ENCODE measurements at places on chromosomes 6 and 20.

GRCh38 chr6:165597821-165598220, 65.2 kb downstream of the PDE10A start:
- no peak for DNase-seq

DNA sequence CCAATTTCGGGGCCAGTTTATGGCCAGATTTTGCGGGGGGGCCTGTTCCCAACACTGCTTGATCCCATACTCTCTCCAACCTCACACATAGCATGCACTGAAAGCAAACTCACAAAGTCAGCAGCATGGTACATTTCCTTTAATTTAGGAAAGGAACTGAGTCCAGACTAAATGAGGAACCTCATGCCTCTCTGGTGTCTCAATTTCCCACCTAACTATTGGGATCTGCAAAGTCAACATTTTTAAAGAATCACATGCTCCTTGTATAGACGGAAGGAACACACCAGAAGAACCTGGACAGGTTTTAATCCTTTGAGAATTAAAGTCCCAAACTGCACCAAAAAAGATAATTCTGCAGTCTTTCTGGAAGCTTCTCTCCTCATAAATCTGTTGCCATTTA, 33.3 kb downstream of the FAM50B start:
- DNase-seq, result no peak

- no peak for DNase-seq
These were observed 20.5 kb downstream of the MAP7 start for GRCh38 chr6:136529710-136530109.

DNA sequence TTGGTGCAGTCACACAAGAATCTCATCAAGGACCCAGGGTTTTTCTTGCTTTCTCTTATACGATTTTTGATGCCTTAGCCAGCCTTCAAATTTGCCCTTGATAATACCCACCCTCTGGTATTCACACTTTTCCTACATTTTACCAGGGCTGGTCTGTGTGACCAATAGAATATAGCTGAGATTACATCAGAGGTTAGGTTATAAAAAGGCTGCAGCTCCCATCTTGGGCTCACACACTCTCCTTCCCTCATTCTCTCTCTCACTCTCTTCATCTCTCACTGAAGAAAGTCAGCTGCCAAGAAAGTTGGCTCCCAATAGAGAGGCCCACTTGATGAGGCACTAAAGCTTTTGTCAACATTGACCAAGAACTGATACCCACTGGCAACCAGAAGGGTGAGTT, 4.1 kb upstream of the PNPLA1 start:
- no peak for DNase-seq

- DNase-seq, result no peak
These were observed 154.1 kb upstream of the SGK1 start for GRCh38 chr6:134472046-134472445.

DNA sequence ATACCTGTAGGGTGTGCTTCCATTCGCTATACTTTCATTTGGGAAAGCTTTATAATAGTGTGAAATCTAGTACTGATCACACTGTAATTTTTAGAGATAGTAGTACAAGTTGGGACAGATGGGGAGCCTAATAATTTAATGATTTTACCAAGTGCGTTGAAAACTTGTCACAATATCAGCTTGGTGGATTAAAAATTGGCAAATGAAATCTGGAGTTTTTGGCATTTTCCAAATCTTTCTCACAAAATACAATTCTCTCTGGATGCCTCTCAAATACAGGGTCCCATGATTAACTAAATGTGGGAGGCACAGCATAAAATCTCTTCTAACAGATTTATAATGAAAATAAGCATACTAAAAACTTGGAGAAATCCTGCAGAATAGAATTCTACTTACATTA, 96.4 kb downstream of the PLCB4 start:
- DNase-seq, result no peak

- no peak for DNase-seq
These were observed 172.2 kb upstream of the CENPW start for GRCh38 chr6:126167726-126168125.

DNA sequence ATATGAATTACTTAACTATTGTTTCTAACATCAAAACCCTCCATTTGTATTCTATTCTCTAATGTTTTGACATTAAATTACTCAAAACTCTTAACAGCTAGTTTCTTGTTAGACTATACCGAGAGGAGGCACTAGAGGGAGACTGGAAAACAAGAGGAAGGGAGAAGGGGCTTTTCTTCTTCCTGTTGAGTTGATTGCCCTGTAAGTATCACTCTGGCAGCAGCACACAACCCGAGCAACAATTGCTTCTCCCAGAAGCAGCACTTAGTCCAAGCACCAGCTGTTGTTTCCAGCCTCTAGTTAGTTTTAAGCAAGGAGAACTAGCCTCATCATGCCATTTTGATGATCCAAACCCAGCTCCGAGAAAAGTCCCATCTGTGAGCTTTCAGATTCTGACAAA, 603.8 kb downstream of the PRKN start:
- DNase-seq, result no peak

DNA sequence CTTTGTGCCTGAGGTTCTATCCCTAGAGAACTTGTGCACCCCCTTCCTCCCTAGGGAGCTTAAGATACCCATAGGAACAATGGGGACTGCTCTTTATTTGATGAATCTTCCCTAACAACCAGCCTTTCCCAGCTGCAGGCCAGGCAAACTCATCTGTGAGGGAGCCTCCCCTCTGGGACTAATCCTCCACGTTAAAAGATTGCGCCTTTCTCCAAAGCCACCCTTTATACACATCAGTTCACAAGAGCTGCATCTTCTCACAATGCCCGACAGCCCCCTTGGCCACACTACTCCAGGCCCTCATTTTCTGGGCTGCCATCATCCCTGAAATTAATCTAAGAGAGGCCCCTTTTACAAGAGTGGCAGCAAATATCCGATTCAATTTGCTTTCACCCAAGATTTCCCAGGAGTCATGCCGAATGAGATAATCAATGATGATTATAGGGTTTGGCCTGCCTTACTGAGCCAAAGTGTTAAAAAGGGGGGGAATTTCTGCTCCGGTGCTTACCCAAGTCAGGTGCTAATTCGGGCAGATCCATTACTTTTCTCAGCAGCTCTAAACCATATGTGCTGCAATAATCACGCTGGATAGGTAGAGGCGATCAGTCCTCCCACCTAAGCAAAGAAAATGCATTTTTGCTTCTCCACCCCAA, 336.5 kb downstream of the KIF16B start:
- no peak for DNase-seq

DNA sequence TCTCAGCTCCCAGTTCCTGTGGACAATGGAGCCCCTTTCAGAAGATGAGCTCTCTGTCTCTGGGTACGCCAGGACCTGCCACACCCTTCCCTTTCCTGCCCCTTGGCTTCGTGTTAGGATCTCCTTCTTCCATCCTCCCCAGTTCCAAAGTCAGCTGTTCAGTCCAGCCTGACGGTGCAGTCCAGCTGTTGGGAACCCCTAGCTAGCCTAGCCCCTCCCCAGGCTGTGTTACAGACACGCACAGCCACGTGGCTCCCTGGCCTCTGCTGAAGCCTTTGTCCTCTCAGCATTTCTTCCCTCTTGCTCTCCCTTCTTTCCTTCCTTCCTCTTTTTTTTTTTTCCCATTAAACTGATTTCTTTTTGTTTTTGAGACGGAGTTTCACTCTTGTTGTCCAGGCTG, 12.4 kb upstream of the TFAP2C start:
- no peak for DNase-seq

GRCh38 chr6:150541576-150541975, 58.1 kb upstream of the PLEKHG1 start:
- DNase-seq, result no peak

DNA sequence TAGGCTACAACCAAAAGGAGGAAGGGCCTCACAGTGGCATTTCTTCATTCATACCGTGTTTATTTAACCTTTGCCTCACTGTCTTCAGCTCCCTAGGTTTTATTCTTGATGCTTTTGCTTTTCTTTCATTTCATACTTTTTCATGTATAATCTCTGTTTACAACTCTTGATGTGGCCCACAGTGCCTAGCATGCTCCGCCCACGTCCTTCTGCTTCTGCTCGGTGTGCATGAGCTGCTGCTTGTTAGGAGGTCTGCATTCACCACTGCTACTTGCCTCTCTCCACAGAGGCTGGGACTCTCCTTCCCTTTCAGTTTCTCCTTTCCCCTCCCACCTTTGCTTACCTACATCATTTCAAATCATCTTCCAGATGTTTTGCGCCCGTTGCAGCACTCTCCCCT, 147.6 kb downstream of the EYA4 start:
- no peak for DNase-seq

DNA sequence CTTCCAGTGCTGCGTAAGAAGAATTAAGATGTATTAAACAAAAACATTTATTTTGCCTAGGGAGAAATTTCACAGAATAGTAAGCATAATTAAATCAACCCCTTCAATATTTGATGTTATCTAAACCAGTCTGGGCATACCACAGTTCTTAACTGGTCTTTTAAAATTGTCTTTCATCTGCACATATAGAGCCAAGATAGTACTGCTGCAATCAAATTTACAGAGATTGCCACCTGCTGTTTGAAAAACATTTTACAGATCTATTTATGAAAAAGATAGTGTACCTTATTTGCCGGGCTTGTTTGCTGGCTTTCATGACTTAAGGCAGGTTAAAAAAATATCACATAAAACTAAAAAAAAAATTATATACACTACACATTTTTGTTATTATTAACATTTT, 323.2 kb downstream of the ADGRB3 start:
- no peak for DNase-seq

GRCh38 chr6:21157186-21157929, 436.2 kb upstream of the SOX4 start:
- no peak for DNase-seq

GRCh38 chr6:118748311-118749062, 97.1 kb upstream of the CEP85L start:
- no peak for DNase-seq

- no peak for DNase-seq
These were observed 30.8 kb downstream of the IL20RA start for GRCh38 chr6:137013738-137014602.

- no peak for DNase-seq
These were observed 207.5 kb downstream of the MANEA start for GRCh38 chr6:95784869-95785268.

DNA sequence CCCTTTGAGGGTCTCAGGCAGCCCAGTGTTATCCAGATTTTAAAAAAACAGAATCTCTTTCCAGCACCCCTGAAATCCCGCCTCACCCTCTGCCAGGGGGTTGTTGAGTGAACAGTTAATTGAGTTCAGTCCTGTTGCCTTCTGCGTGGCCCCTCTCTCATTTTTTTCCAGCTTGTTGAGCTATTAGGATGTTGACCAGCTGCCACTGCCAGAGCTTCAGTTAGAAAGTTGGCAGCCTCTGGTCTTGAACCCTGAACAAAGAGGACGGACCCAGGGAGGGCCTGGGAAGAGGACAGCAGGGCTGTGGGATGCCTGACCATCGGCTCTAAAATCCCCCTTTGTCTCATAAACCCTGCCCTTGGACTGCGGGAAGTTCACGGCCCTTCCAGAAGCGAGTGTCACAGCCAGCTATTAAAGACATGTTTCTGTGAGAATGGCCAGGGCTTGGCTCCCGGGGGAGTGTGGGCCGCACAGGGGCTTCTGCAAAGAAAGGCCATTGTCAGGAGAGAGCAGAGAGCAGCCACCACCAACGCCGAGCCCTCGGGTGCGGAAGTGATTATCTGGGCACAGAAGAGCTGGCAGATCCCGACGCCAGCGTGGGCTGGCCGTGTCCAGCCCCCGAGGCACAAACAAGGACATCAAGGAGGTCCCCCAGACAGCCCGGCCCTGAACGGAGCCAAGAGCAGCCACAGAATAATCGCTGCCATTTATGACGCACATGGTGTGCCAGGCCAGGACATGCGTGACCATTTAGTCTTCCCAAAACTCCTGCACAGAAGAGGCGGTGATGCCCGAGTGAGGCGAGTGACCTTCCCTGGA, 189.0 kb downstream of the ANKRD60 start:
- no peak for DNase-seq

DNA sequence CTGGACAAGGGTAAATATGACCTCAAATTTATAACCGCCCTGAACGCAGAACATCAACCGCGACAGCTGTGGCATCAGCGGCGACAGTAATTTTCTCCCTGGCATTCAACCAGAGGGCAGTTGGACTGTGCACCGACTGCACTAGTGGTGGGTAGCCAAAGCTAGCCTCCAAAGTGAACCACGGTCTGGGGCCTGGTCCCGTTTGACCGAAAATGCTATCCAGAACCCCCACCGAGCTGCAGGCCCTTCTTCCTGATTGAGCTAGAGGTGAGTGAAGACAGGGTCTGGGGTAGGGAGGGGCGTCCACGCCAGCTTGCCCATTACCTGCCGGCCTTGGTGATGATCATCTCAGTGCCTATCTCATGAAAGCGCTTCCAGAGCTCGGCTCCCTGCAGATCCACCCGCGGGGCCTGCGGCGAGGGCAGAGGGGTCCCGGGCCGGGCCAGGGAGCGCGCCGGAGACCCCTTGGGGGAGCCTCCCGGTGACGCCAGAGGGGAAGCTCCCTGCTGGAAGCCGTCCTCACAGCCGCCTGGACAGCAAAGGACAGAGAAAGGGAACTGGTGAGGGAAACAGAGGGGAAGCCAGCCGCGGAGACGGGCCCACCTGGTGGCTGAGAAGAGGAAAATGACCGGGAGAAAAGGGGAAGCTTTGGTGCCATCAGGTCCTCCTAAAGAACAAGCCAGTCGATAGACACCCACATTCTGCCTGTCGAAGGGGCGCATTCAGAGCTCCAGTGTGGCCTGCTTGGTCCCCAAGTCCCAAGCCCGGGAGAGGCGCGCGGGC, 2.0 kb downstream of the TBX18 start:
- DNase-seq, result no peak

GRCh38 chr20:24462460-24463010, 6.9 kb upstream of the SYNDIG1 start:
- DNase-seq, result no peak

- DNase-seq, result no peak
These were observed 55.6 kb upstream of the BEND6 start for GRCh38 chr6:56899311-56899710.

- no peak for DNase-seq
These were observed 16.9 kb downstream of the GPR31 start for GRCh38 chr6:167140589-167141474.

GRCh38 chr6:157304899-157305663, 18.2 kb downstream of the TMEM242 start:
- DNase-seq, result no peak

- DNase-seq, result no peak
These were observed 3.7 kb downstream of the SMPDL3A start for GRCh38 chr6:122792766-122793165.

GRCh38 chr6:151075527-151075926, 164.2 kb upstream of the AKAP12 start:
- DNase-seq, result no peak

DNA sequence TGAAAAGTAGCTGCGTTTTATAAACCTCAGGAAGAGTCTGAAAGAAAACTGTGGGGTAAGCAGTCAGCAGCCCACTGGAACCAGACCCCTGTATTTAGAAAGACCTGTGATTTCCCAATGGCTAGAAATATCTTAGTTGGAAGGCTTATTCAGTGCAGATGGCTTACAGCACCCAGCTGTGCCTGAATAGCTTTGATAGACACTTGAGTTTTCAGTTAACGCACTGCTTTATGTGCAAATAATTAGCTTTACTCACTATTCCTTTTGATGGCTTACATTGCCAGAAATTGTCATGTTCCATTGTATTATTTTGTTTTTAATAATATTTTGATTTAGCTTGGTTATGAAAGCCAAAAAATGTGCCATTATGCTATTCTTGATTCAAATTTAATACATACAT, 465.3 kb upstream of the SYNCRIP start:
- DNase-seq, result no peak

Data from CD4-positive, alpha-beta T cell treated with Interleukin-15 for 1 hour (primary cell).